ENCODE measurements at places on chromosomes 4 and X.
A peak's percentile ranks its signal among the peaks of the same experiment; 100 is the strongest.

- H3K4me3 ChIP-seq, result no peak overlapping the region
- peaks cover 6% of the 10 kb centered on the region for H3K4me1 ChIP-seq
- DNase-seq, result peak; percentile 71
- peak overlapping the region; percentile 48 for H3K27ac ChIP-seq
- H3K27me3 ChIP-seq, result no peaks in the 10 kb centered on the region
These were observed 28.1 kb upstream of the RASGEF1B start for GRCh38 chr4:81499840-81500239.

- no peaks in the 10 kb centered on the region for H3K36me3 ChIP-seq
- H3K27ac ChIP-seq, result no peak overlapping the region
- H3K4me3 ChIP-seq, result no peak overlapping the region
- DNase-seq, result no peak
- H3K27me3 ChIP-seq, result no peaks in the 10 kb centered on the region
These were observed 24.4 kb upstream of the PLA2G12A start for GRCh38 chr4:109754093-109754857.

GRCh38 chr4:123298801-123299200, 97.8 kb upstream of the SPRY1 start:
- H3K4me3 ChIP-seq, result no peak overlapping the region
- H3K4me1 ChIP-seq, result peaks cover 7% of the 10 kb centered on the region
- no peaks in the 10 kb centered on the region for H3K27me3 ChIP-seq

GRCh38 chrX:154961947-154962346, 60.6 kb downstream of the F8 start:
- no peaks in the 10 kb centered on the region for H3K36me3 ChIP-seq
- H3K27ac ChIP-seq, result no peak overlapping the region
- H3K4me3 ChIP-seq, result no peak overlapping the region
- DNase-seq, result no peak

GRCh38 chrX:48515842-48516241, 5.8 kb upstream of the EBP start:
- no peak overlapping the region for H3K4me3 ChIP-seq
- no peaks in the 10 kb centered on the region for H3K27me3 ChIP-seq
- H3K27ac ChIP-seq, result no peak overlapping the region
- no peaks in the 10 kb centered on the region for H3K36me3 ChIP-seq
- no peaks in the 10 kb centered on the region for H3K4me1 ChIP-seq
